Right kidney (tissue), 9 donors: ENCODE measurements at places on chromosomes 16 and 17.

- DNase-seq: no peak
Observed at GRCh38 chr17:36717088-36717487, 115.7 kb downstream of the MRM1 start.

DNA sequence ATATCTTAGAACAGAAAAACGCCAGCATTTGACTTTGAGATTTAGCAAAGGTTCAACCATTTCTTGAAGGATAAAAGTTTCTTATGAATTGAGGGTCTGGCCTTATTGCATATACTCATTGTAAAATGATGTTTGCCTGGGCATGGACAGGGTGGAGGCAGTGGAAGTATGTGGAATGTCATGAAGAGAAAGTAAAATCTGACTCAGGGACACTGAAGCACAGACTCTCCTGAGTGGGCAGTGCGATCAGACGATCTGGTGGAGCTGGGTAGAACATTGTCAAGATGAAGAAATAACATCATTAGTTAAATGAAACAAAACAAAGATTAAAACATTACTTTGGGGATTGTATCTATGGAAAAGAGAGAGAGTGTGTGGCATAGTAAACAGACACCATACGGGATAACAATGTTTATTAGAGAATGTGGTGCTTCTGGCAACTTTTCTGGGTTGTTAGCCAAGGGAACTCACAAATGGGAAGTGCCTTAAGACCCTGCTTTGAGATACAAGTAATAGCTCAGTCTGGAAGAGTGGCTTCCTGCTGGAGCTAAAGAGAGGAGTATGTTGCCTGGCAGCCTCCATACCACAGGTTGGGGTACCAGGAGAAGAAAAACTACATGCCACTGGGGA lies 4.4 kb downstream of the MAP3K3 start:
- no peak for DNase-seq

DNA sequence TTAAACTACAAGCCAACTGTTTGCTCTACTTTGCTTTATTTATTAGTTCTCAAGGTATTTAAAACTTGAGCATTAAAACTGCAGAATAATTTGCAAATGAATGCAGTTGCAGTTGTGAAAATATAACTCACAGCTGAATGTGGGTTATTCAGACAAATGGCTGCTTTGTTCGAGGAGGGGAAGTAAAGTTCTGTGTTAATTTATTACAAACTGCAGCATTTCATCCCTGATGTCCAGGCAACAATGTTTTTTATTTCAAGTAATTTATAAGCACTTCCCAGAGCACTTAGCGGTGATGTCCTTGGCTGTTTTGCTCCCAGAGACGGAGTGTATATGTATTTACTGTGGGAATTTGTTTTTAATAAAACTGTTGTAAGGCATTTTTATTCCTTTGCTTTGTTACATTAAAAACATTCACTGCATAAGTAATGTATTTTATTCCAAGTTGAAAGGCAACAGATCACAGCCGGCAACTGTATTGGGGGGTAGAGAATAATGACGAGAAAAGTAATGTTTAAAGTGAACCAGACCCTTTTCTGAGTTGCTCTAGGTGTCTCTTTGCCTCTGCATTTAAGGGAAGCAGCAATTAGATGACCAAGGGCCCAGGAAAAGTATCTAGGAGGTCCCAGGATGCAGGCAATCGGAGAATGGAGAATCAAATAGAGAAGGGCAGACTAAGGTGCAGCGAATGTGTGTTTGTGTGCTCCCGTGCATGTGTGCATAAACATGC lies 291.2 kb upstream of the SALL1 start:
- no peak for DNase-seq

GRCh38 chr16:68005786-68006286 lies 6.6 kb upstream of the DPEP2 start:
- no peak for DNase-seq

DNA sequence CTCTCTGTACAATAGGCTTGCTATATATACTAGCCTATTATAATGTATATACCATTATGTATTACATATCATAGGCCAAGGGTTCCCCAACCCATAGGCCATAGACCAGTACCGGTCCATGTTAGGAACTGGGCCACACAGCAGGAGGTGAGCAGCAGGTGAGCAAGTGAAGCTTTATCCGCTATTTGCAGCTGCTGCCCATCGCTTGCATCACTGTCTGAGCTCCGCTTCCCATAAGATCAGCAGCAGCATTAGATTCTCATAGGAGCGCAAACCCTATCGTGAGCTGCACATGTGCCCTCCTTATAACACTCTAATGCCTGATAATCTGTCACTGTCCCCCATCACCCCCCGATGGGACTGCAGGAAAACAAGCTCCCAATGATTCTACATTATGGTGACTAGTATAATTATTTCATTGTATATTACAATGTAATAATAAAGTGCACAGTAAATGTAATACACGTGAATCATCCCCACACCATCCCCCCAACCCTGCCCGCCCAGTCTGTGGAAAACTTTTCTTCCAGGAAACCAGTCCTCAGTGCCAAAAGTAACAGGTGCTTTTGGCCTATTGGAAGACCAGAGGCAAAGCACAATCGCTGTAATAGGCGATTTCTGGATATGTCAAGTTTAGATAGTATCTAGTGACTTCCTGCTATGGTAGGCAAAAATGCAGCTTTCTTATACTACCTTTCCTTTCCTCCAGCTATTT lies 84.1 kb downstream of the MYH11 start:
- DNase-seq: no peak

DNA sequence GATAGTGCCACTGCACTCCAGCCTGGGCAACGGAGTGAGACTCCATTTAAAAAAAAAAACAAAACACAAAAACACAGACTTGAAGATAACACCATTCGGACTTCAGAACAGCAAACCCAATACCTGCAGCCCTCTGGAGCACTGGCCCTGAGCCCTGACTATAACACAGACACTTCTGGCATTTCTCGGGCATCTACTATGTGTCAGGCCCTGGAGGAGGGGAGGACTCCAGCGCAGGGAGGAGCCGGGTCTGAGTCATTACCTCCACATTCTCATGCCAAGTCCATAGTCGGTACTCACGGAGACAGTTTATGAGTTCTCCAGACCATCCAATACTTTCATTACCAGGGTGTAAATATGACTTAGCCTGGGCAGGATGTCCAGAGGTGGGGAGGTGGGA lies 48.8 kb downstream of the PITPNM3 start:
- DNase-seq: no peak

GRCh38 chr16:5393070-5393469 lies 295.5 kb upstream of the EEF2KMT start:
- DNase-seq: no peak

GRCh38 chr17:64075913-64076312 lies 54.0 kb downstream of the ERN1 start:
- DNase-seq: no peak

- no peak for DNase-seq
Observed at GRCh38 chr16:10410469-10410868, 24.6 kb downstream of the ATF7IP2 start.
